Astrocyte (in vitro differentiated cells and primary cell): ENCODE measurements at places on chromosomes 4 and X. TPM values are rescaled to one million over a fixed set of nuclear protein-coding genes. Genes with fewer than 3 reads are reported as not detected.

Gene SSX4
- not detected in 2 replicates for total RNA-seq

Gene SOD3
- 8.6 and 12.0 TPM in 2 replicates for total RNA-seq

Gene WAS
- 0.75 and 1.1 TPM in 2 replicates for total RNA-seq

Gene FAM184B
- total RNA-seq: 0.46 and 0.54 TPM in 2 replicates

Gene SPIN2A
- total RNA-seq: 1.2 TPM in 2 replicates

Gene EGF
- total RNA-seq: 22.9 and 25.1 TPM in 2 replicates

Gene NAT8L
- 1.2 and 1.6 TPM in 2 replicates for total RNA-seq

Gene OTC
- total RNA-seq: not detected in 2 replicates

- no peak overlapping the region for H3K4me3 ChIP-seq
- no peaks in the 10 kb centered on the region for H3K27me3 ChIP-seq
- no peak overlapping the region for H3K27ac ChIP-seq
- DNase-seq: peak; percentile 76
Observed at GRCh38 chr4:75598390-75598789, 31.9 kb downstream of the CDKL2 start.

DNA sequence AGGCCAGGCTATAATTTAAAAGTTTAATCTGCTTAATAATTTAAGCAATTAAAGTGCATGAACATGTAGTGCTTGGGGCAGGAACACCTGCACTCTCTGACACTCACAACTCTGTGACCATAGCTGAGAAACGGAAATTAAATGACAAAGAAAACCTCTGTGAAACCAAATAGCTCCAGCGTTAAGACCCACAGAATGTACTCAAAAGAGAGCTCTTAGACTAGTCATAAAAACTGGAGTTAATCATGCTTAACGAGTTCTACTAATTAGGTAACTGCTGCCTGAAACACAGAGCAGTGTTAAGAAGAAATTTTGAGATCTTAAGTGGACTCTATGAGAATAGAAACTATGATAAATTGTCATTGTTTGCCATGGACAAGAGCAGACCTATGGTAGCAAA lies 174.4 kb upstream of the SPIN4 start:
- H3K27ac ChIP-seq: no peak overlapping the region
- H3K4me1 ChIP-seq: no peaks in the 10 kb centered on the region
- no peak overlapping the region for H3K4me3 ChIP-seq

GRCh38 chr4:33086331-33086925 lies 2366.3 kb downstream of the PCDH7 start:
- no peaks in the 10 kb centered on the region for H3K36me3 ChIP-seq
- H3K27ac ChIP-seq: no peak overlapping the region
- H3K4me3 ChIP-seq: no peak overlapping the region
- H3K27me3 ChIP-seq: no peaks in the 10 kb centered on the region
- H3K4me1 ChIP-seq: peaks cover 4% of the 10 kb centered on the region
- peak; percentile 34 for DNase-seq

DNA sequence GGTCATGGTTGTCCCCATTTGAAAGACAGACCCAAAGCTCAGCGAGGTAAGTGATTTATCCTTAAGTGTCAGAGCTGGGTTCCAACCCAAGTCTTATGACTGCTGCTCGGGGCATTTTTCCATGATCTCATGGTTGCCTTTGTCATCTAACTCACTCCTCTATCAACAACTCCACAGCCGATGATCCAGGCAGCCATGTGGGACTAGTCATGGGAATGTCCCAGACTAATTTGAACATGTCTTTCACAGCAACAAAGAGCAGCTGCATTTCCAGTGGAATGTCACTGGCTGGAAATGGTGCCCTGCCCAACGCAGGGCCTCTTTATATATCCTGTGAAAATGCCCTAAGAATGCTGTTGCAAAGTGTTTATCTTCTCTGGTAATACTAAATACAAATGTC lies 284.8 kb upstream of the PPARGC1A start:
- H3K27ac ChIP-seq: no peak overlapping the region
- no peak overlapping the region for H3K4me3 ChIP-seq
- H3K27me3 ChIP-seq: no peaks in the 10 kb centered on the region
- H3K4me1 ChIP-seq: no peaks in the 10 kb centered on the region

DNA sequence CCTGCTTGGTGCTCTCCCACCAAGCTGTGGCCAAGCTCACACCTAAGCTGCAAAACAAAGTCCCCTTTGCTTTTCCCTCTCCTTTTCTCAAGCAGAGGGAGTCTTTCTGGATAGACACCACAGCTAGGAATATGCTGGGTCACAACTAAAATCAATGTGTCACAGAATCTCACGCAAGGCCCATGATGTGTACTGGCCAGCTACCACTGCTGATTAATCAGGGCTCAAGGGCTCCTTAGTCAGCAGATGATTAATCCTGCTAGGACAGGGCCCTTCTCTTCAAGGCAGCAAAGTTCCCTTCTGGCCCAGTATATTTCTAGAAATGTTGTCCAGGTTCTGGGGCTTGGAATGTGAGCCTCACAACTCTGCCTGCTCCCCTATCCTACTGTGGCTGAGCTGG lies 32.0 kb upstream of the TENT5D start:
- H3K4me3 ChIP-seq: no peak overlapping the region
- no peaks in the 10 kb centered on the region for H3K27me3 ChIP-seq
- no peaks in the 10 kb centered on the region for H3K36me3 ChIP-seq
- DNase-seq: no peak
- H3K27ac ChIP-seq: no peak overlapping the region
- no peaks in the 10 kb centered on the region for H3K4me1 ChIP-seq

GRCh38 chrX:48719958-48720357 lies 23.4 kb downstream of the SUV39H1 start:
- no peak overlapping the region for H3K27ac ChIP-seq
- H3K4me1 ChIP-seq: peaks cover under 1% of the 10 kb centered on the region
- no peaks in the 10 kb centered on the region for H3K27me3 ChIP-seq
- no peaks in the 10 kb centered on the region for H3K36me3 ChIP-seq

DNA sequence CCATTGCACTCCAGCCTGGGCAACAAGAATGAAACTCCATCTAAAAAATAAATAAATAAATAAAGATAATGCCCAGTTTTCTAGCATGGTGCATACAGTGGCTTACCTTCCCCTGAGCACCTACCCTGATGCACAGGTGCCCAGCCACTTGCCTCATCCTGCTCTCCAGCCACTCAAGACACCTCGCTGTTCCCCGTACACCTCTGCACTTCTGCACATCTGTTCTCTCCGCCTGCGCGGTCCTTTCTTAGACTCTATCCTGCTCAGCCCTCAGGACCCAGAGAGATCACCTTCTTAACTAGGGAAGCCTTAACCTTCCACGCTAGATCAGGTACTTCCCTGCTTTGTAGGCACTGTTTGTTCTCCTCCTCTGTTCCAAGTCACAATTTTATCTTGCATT lies 2.9 kb downstream of the EVC start:
- DNase-seq: no peak
- H3K27ac ChIP-seq: no peak overlapping the region
- peaks cover 25% of the 10 kb centered on the region for H3K4me1 ChIP-seq

GRCh38 chrX:1099146-1099770 lies 113.2 kb downstream of the CRLF2 start:
- no peaks in the 10 kb centered on the region for H3K36me3 ChIP-seq
- no peak for DNase-seq
- H3K4me1 ChIP-seq: no peaks in the 10 kb centered on the region
- H3K27me3 ChIP-seq: no peaks in the 10 kb centered on the region

DNA sequence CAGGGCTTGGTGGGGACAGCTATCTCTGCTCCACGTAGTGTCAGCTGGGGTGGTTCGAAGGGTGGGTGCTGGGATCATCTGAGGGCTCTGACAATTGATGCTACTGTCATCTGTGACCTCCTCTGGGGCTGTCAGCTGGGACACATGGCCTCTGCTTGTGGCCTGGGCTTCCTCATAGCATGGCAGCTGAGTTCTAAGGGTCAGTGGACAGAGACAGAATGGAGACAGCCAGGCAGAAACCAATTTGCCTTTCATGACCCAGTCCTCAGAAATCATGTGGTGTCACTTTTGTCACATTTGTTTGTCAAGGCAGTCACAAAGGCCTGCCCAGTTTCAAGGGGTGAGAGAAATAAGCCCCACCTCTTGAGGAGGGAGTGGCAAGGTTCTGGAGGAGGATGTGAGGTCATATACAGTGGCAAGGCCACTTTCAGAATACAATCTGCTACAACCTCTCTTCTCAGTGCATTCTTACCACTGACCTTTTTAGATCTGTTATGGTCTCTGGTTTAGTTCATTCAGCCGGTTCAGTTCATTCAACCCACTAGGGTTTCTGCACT lies 103.6 kb upstream of the BCOR start:
- no peaks in the 10 kb centered on the region for H3K36me3 ChIP-seq
- H3K4me1 ChIP-seq: no peaks in the 10 kb centered on the region
- no peak for DNase-seq
- no peak overlapping the region for H3K27ac ChIP-seq

DNA sequence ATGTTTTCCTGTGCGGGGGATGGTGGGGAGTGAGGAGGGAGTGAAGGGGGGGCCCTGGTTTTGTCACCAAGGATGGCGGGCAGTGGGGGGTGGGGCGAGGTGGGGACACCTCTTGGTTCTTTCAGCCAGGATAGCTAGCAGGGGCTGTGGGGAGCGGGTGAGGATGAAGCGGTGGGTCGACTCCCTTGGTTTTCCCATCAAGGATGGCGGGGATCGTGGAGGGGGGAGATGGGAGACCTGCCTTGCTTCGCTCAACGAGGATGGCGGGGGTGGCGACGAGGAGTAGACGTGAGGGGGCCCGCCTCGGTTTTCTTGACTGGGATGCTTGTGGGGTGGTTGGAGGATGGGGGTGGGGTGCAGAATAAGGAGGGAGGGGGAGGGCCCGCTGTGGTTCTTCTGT lies 643 bp downstream of the FHL1 start:
- H3K27me3 ChIP-seq: no peaks in the 10 kb centered on the region
- H3K4me3 ChIP-seq: peak overlapping the region; percentile 51
- no peaks in the 10 kb centered on the region for H3K36me3 ChIP-seq

DNA sequence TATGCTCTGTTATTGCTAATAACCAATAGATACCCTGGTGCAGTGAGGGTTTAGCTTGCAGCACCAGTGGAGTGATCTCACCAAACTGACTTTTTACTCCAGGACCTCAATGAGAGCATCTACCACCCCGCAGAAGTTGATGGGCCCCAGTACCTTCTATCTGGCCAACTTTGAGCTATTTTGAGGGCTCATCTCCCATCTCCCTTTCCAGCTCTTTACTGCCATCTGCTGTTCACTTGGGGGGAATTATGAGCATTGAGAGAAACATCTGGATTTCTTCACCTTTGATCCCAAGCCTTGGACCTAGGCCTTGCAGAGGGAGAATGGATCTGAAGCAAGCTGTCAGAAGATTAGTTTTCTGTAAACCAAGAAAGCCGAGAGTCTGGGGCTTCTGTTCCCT lies 143.6 kb downstream of the TMEM164 start:
- no peak for DNase-seq
- H3K4me1 ChIP-seq: no peaks in the 10 kb centered on the region
- no peak overlapping the region for H3K27ac ChIP-seq

- no peaks in the 10 kb centered on the region for H3K36me3 ChIP-seq
- no peak overlapping the region for H3K4me3 ChIP-seq
- DNase-seq: peak; percentile 80
- no peaks in the 10 kb centered on the region for H3K27me3 ChIP-seq
- H3K27ac ChIP-seq: no peak overlapping the region
- H3K4me1 ChIP-seq: no peaks in the 10 kb centered on the region
Observed at GRCh38 chrX:45598861-45599260, 398.2 kb upstream of the DIPK2B start.

GRCh38 chr4:114249976-114250375 lies 270.5 kb upstream of the ARSJ start:
- H3K4me1 ChIP-seq: no peaks in the 10 kb centered on the region
- no peak overlapping the region for H3K4me3 ChIP-seq
- H3K27ac ChIP-seq: no peak overlapping the region
- H3K27me3 ChIP-seq: no peaks in the 10 kb centered on the region
- no peaks in the 10 kb centered on the region for H3K36me3 ChIP-seq

GRCh38 chrX:140065961-140066662 lies 100.8 kb upstream of the CXorf66 start:
- H3K27ac ChIP-seq: no peak overlapping the region
- H3K4me3 ChIP-seq: no peak overlapping the region
- H3K4me1 ChIP-seq: no peaks in the 10 kb centered on the region
- H3K36me3 ChIP-seq: no peaks in the 10 kb centered on the region
- H3K27me3 ChIP-seq: no peaks in the 10 kb centered on the region

DNA sequence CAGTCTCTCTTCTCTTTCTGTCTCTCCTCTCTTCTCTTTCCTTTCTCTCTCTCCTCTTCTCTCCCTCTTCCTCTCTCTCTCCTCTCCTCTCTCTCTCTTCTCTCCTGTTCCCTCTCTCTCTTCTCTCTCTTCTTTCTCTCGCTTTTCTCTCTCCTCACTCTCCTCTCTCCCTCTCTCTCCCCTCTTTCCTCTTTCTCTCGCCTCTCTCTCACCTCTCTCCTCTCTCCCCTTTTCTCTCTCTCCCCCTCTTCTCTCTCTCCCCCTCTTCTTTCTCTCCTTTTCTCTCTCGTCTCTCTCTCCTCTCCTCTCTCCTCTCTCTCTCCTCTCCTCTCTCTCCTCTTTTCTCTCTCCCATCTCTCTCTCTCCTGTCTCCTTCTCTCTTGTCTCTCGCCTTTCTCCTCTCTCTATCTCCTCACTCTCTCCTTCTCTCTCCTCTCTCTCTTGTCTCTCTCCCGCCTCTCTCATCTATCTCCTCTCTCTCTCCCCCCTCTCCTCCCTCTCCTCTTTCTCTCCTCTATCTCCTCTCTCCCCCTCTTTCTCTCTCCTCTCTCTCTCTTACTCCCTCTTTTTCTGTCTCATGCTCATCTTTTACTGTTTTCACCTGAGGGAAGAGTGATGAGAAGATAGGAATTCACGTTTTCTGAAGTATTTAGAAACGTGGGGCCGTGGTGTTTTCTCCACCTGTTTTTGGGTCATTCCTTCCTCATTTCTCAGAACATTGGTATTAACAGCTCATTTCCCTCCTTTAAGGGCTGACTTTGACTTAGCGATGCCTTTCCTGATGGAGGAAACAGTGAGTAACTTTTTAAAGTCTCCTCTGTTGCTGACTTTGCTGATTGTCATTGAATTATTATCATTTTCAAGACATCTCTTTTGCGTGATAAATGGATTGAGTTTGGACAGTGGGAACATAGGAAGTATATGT lies 80.6 kb upstream of the CD99 start:
- DNase-seq: no peak
- peaks cover 13% of the 10 kb centered on the region for H3K4me1 ChIP-seq
- no peaks in the 10 kb centered on the region for H3K27me3 ChIP-seq
- no peak overlapping the region for H3K27ac ChIP-seq
- no peaks in the 10 kb centered on the region for H3K36me3 ChIP-seq
- H3K4me3 ChIP-seq: peak overlapping the region; percentile 77

DNA sequence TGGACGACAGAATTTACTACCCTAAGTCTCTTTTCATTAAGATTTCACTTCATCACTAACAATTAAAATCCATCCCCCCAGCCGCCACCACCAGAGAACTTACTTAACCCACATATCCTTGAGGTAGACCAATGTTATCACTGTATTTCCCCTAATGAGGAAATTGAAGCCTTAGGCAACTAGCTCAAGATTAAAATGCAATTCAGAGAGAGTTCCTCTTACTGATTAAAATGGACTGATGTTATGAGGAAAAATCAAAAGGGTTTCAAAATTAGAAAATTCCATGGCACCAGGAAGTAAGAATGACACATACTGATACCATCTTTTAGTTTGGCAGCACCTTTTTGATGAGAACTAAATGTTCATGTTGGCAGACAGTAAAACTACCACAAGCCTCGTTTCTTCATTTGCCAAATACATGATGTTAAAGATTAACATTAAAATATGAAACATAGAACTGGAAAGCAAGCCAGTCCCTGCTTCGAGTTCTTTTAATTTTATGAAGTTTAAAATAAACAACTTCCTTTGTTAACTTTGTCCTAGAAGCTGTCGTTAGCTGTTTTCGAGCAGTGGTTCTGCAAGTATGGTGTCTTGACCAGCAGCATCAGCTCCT lies 69.3 kb upstream of the CCDC160 start:
- H3K27me3 ChIP-seq: no peaks in the 10 kb centered on the region
- H3K4me3 ChIP-seq: no peak overlapping the region
- DNase-seq: no peak
- H3K27ac ChIP-seq: no peak overlapping the region
- no peaks in the 10 kb centered on the region for H3K4me1 ChIP-seq
